ENCODE measurements at places on chromosomes 16 and 17.

DNA sequence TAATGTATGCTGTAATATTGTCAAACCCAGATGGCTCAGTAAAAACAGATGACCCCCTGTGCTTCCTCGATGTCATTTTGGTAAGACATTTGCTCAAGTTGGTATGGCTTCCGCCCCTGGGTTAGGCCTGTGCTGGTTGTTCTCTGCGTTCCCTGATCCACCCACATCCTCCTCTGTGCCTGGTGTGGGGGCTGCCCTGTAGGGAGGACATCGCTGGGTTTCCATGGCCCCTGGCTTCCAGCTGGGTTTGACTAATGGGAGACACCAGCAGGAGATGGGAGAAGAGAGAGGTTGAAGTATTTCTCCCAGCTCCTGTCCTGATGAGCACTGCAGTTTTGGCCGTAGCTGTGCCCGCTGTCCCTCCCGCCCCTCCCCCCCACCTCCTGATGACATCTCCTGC, 4.4 kb upstream of the MFAP4 start:
- DNase-seq = no peak

DNA sequence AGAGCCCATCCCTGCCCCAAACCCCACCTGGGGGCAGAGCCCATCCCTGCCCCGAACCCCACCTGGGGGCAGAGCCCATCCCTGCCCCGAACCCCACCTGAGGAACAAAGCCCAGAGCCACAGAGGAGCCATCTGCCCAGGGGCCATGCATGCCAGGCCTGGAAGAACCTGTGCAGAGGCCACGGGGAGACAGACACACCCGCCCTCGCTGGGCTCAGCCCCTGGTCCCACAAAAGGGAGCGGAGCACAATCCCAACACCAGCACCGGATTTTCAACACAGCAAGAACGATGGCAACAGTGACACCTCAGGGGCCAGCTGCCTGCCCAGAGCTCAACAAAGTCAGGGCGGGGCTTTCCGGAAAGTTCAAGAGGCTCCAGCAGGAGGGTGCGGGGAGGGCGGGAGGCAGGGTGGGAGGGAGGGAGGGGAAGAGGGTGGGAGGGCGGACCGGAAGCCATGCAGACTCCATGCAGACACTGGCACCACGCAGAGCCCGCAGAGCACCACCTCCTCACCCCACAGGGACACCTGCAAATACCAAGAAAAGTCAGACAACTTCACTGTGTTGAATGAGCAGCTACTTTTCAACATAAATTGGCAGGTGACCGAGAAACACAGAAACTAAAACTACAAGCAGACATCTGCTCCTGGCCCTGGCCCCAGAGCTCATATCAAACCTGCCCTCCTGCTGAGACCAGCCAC, 27.9 kb upstream of the C16orf95 start:
- no peak for DNase-seq

DNA sequence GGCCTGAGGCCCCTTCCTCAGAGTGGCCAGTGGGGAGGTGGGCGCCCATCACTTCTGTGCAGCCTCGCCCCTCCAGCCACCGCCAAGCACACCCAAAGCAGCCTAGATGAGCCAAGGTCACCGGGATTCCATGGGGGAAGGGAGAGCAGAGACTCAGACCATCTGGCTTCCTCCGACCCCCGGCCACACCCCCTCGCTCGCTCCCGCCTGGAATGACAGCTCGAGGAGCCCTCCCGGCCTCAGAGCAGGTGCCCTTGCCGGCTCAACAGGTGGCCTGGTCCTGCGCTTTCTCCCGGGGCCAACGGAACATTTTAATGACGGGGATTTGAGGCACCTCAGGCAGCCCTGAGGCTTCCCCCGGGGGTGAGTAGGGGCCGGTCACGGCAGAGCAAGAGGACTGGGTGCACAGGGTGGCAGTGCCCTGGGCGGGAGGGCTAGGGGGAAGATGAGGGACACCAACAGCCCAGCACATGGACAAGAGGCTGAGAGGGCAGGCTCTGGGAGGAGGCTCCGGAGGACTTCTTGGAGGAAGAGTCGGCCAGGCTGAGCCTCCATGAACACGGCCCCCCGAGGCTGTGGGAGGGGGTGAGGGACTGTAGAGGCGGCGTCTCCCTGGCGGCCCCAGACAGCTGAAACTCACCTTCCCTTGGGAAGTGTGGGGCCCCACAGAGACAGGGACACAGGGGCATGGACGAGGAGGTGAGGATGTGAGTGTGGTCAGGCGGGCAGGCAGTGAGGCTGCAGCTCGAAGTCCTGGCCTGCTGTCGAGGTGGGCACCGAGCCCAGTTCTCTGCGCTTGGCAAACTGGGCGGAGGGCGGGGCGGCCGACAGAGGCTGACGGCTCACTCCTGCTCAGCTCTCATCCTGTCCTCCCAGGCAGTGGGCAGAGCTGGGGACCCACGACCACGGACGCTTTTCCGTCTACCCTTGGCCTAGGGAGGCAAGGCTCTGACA, 12.5 kb upstream of the C1QTNF8 start:
- peak; percentile 53 for DNase-seq

DNA sequence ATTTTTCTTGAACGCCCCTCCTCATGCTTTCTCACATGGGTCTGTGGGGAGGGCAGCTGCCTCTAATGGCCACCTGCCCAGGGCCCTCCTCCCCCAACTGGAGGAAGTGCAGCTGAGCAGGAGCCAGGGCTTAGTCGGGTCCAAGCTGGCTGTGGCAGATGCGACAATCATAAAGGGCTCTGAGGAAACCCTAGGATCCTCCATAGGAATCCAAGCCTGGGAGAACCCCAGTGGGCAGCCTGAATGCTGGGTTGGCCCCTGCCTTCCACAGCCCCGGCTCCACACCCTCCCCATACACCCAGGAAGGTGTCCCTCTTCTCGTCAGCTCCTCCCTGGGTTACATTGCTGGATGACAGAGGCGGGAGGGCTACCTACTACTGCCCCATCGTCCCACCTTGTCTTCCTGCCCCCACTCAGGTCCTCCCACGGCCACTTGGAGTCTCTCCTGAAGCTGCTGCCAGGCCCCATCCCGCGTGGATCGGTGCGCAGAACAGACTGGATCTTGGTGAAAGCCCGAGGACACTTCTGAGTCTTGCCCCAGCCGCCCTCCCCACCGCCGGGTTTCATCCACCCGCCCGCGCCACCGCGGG, 15.6 kb upstream of the CBFB start:
- peak; percentile 67 for DNase-seq

DNA sequence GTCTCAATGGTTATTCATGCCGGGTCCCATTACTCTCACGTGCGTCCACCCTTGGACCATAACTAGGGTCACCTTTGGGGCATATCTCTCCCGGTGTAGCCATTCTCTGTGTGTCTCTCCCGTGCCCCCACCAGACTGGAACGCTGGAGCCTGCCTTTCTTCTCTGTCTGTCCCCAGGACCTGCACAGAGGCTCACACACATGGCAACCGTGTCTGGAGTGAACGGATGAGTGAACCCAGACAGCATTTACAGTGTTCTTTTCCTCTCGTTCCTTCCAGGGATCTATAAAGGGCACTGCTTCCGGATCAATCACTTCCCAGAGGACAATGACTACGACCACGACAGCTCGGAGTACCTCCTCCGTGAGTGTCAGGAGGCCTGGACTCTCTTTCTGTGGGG, 26.4 kb upstream of the CACNG1 start:
- no peak for DNase-seq

- DNase-seq = no peak
These were observed 99.0 kb downstream of the OMG start for GRCh38 chr17:31198026-31198425.

- DNase-seq = no peak
These were observed 197.4 kb downstream of the SPECC1 start for GRCh38 chr17:20206591-20206990.

DNA sequence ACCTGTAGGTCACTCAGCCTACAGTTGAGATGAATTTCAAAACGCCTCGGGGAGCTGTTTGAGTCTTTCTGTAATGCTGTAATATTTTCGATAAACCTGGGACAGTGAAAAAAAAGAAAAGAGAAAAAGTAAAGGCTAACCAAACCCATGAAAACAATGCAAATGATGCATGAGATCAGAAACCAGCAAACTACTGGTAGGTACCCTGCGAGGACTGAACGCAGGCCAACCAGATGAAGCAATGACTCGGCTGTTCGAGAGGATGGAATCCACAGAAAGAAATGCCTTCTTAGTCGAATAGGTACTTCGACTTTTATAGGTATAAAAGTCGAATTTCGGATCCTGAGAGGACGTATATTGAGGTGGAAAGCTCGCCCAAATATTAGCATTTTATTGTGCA, 509 bp upstream of the ATAD5 start:
- no peak for DNase-seq

- DNase-seq = no peak
These were observed 93.6 kb upstream of the NOG start for GRCh38 chr17:56499799-56500388.

- DNase-seq = no peak
These were observed 67.8 kb downstream of the GP2 start for GRCh38 chr16:20259541-20259940.

- DNase-seq = no peak
These were observed 1.4 kb upstream of the ITGB3 start for GRCh38 chr17:47252209-47252608.

GRCh38 chr17:49527927-49528651, 33.0 kb downstream of the NGFR start:
- DNase-seq = no peak

GRCh38 chr17:73132085-73132492, 32.7 kb upstream of the SSTR2 start:
- peak; percentile 45 for DNase-seq

GRCh38 chr17:46745376-46745775, 73.1 kb downstream of the WNT3 start:
- DNase-seq = no peak

DNA sequence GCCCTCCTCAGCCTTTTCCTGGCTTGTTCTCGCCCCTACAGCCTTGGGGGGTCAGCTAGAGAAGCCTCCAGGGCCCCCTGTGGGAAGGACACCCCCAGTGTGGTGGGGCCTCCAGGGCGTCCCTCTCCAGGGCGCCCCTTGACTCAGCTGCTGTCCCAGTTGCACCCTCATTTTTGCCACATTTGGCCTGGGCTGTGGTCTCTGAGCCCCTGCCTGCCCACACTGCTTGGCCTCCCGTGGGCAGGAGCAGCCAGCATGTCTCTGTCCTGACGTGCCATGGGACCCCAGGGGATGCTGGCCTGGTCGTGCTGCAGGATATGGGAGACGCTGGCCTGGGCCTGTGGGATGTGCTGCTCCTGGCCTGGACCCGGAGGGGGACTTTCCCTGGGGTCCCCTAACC, 5.0 kb downstream of the CHTF18 start:
- DNase-seq = no peak

DNA sequence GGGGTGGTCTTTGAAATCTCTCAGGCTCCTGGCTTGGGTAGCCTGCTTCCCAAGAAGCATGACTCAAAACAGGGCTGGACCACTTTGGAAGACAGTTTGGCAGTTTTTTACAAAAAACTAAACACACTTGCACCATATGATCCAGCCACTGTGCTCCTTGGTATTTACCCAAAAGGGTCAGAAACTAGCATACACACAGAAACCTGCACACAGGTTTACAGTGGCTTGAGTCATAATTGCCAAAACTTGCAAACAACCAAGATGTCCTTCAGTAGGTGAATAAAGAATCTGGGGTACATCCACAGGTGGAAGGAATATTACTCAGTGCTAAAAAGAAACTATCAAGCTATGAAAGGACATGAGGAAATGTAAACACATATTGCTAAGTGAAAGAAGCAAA, 323.2 kb upstream of the CDH5 start:
- DNase-seq = no peak

DNA sequence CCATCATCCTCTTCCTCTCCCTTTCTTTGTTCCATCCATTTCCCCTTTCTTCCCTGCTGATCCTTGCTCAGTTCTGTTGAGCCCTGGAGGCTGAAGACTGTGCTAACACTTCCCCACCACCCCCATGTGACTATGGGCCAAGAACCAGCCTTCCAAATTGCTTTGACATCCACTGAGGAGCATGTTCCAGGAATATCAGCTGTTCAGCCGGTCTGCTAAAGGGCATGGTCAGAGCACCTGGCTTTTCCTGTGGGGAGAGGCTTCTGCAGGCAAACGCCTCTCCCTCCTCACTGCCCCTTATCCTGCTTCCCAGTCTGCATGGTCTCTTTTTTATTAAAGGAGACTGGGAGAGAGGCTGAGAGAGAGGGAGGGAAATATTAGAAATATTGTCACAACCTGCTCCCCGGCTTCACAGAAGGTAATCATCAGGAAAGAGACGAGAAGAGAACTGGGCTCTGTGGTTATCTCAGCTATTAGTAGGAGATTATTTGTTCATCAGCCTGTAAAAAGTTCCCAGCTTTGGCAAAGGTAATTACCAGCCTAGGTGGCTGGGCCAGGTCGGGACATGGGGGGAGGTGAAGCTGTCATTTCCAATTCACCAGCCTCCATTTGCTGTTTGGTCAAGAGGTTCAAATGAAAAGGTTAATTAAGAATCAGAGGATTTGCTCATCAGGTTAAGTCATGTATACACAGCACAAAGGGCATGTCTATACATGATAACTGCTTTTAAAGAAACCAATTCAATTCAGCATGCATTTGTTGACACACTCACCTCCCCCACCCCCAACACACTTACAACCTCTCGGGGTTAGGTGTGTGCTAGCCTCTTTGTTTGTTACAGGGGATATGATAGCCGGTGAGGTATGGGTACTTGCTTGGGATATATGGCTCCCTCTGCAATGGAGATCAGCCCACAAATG, 83.7 kb upstream of the CRHR1 start:
- no peak for DNase-seq

- DNase-seq = no peak
These were observed 102.2 kb downstream of the TRIM37 start for GRCh38 chr17:59004338-59005111.

DNA sequence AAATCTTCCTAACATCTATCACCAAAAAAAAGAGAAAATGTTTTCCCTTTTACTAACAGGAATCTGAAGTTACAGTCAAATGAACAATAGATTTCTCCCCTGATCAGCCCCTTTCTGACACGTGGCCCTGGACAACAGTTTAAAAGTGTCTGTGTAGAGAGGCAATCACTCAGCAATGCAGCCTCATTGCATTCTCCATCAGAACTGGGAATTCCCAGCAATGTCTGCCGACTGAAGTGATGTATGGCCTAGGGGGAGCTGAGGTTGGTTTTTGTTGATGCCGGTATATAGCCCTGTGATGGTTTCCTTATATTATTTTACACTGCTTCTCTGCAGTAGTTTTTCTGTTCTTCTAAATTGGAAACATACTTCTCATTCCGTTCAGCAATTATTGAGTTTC, 904.3 kb upstream of the CDH8 start:
- DNase-seq = no peak

DNA sequence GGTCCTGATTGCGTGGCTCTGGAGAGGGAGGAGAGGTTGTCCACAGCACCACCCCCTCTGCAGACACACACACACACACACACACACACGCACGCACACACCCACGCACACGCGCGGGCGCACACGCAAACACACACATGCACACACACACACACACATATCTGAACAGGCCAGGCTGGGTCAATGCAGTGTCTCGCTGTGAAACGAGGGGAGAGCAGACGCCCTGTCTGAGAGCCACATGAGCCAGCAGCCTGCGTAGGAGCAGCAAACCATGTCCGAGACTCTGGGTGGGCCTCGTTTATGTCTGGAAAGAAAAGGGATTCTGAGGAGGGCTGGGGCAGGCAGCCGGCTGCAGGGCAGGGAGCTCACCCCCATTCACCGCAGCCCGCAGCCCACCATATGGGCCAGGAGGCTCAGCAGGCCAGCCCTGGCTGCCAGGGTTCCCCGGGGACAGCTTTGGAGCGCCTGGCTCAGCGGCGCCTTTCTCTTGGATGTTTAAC, 93.3 kb upstream of the TNRC6C start:
- DNase-seq = peak; percentile 78

- DNase-seq = no peak
These were observed at the start of gene CORO1A for GRCh38 chr16:30183233-30184095. CORO1A (plus strand) TSS chr16:30183602; CDS start chr16:30185210, 1,608 bp downstream.
